ENCODE measurements at places on chromosomes 11 and 22.

DNA sequence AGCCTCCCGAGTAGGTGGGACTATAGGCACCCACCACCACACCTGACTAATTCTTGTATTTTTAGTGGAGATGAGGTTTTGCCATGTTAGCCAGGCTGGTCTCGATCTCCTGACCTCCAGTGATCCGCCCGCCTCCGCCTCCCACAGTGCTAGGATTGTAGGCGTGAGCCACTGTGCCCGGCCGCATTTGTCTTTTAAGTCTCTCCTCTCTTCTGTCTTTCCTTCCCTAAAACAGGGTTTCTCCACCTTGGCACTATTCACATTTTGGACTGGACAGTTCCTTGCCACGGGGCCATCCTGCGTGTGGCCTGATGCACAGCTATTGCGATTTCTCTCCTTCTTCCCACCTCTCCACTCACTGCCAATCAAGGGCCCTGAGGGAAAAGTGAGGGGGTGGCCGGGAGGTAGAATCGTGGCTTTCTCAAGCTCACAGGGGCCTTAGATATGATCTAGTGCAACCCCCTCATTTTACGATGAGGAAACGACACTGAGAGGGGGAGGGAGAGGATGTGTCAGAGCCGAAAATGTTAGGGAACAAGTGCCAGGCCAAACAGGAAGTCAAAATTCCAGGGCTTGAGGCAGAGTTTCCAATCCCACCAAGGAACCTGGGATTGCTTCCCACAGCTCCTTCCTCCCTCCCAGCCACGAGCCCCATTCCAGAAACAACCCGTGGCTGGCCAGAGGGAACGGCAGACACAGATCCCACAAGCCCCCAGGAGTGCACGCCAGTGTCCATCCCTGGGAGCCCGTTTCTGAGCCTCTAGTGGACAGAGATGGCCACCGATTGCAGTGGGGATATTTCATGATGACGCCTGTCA lies 21.2 kb downstream of the SCGB1A1 start:
- peak; percentile 77 for DNase-seq

- no peak for DNase-seq
Observed at GRCh38 chr11:119782739-119783072, 53.7 kb upstream of the NECTIN1 start.

GRCh38 chr22:38754751-38755154 lies 1.0 kb downstream of the SUN2 start:
- DNase-seq, result no peak

DNA sequence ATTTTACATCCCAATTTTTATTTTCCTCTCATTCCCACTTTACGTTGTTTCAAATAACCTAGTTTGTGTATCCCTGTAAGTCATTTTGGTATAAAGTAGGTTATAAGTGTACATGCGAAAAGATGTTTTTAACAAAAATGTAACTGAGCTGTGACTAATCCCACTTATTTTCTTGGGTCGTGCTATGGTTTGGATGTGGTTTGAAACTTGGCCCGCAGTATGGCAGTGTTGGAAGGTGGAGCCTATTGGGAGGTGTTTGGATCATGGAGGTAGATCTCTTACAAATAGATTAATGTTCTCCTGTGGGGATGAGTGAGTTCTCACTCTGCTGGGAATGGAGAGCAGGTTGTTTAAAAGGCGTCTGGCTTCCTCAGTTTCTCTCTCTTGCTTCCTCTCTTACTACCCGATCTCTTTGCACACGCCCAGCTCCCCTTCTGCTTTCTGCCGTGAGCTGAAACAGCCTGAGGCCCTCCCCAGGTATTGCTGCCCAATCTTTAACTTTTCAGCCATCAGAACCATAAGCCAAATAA lies 7.2 kb downstream of the RPL27A start:
- DNase-seq, result peak; percentile 73

- DNase-seq, result peak; percentile 96
Observed at GRCh38 chr22:44449061-44449682, 48.9 kb downstream of the RTL6 start.

DNA sequence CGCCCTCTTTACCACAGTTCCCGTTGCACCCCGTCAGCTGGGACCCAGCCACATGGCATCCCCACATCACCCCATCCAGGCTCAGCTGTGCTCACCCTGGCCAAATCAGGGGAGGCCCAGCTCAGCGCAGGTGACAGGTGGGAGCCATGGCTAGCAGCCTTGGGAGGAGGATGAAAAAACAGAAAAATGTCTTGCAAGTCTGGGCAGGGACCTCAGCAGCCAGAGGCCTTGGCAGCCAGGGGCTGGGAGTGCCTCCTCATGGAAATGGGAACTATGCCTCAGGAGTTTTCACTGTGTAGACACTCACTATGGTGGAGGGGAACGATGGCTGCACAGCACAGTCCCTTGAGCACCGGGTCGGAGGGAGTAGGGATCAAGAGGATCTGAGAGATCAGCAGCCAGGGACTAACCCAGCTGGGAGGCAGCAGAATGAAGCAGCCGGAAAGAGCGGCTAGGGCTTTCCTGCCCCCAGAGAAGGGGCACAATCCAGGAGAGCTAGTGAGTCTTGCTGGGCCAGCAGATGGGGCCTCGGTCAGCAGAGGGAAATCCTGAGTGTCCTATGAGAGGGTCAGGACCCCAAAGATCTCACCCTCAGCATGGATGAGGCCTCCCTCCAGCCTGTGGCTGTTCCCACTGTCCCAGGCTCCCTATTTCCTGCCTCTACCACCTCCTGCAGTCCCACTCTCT lies 6.2 kb upstream of the FTH1 start:
- DNase-seq, result no peak

DNA sequence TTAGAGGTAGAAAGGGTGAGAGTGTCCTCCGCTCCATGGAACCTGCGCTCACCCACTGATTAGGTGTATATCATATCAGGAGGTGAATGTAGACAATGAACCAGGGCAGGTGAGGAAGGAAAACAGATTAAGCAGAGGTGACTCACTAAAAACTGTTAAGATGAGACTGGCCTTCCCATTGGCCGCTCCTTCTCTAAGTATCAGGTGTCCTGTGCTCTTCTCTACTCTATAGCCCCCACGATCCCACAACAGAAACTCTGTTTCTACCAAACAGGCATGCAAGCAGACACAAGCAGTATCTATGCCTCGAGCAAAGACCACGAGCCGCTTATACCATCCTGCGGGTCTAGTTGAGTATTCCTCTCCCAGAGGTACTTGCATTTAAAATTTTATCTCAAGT lies 103.1 kb downstream of the SNX19 start:
- no peak for DNase-seq

DNA sequence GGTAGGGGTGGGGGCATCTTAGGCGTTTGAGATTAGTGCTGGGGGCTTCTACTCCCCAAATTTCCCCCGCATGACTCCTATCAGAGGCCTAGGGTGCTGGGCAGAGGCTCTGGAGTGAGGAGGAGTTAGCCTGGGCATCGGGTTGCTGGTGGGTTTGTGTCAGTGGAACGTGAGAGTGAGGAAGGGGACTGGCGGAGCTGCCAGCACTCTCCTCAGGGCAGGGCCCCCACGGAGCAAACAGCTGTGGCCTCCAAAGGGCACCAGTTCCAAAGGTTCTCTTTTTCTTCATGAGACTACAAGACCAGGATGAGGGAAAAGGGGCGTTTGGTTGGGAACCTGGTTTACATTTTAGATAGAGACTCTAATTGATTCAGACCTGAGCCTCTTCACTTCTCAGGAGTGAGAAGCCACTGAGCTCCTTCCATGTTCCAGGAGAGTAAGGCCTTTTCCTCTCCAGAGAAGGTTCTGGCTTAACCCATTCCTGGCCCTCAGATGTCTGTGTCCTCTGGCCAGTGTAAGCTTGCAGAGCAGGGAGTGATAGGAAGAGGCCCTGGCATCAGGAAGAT lies 35.6 kb upstream of the CDON start:
- DNase-seq, result no peak

GRCh38 chr11:43922744-43923405 lies 19.6 kb upstream of the C11orf96 start:
- no peak for DNase-seq

DNA sequence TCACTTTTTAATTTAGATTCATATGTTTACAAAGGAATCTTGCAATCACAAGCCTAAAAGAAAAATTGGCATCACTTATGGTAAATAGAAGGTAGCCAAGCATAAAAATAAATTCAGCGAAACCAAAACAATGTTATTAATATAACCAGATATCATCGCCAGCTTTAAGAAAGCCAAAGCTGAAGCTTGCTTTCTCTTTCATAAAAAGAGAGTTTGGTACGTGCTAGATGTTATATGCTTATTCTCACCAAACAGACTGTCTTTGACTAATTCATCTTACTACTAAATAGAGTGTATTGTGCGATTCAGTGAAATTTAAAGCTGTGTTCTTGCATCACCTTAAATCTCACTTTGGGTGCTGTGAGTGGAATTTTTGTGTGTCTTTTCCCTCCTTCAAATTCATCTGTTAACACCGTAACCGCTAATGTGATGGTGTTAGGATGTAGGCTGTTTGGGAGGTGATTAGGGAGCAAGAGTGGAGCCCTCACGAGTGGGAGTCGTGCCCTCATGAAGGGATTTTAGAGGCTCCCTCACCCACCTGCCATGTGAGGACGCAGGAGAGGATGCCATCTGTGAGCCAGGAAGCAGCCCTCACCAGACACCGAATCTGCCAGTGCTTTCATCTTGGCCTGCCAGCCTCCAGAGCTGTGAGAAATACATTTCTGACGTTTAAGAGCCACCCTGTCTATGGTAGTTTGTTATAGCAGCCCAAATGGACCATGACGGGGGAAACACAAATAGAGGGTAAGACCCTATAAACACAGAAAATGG lies 134.1 kb upstream of the TMEM45B start:
- DNase-seq, result no peak

GRCh38 chr11:107263844-107264563 lies 193.6 kb downstream of the CWF19L2 start:
- no peak for DNase-seq

GRCh38 chr22:19495562-19496323 lies 16.0 kb downstream of the CDC45 start:
- peak; percentile 13 for DNase-seq
